ENCODE measurements at places on chromosomes 2 and 18.

DNA sequence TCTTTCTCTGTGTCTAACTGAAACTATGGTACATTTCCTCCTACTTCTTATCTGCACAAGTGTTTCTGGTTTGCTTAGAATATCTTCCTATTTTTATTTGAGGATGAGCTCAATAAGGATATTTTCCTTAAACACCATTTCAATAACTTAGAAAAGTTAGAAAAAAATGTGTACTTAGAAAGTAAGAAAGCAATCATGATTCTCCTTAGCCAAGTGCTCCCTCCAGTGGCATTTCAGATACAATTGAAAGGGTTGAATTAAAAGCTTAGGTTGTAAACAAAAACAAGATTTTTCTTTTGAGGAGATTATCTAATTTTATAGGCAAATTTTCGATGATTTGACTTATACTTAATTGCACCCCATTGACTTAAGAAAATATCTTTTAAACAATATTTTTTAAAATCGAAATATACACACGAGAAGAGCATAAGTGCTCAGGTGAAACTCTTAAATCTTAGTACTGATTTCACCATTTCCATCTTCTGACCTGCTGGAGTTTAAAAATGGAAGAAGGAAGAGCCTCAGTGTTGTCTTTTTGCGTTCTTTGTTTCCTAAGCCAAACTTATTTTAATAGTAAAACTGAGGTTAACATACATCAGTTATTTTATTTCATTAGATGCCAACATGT is 26.9 kb downstream of the C18orf63 start:
- no peak for DNase-seq

- no peak for DNase-seq
Observed at GRCh38 chr2:236657801-236658200, 88.2 kb downstream of the ACKR3 start.

DNA sequence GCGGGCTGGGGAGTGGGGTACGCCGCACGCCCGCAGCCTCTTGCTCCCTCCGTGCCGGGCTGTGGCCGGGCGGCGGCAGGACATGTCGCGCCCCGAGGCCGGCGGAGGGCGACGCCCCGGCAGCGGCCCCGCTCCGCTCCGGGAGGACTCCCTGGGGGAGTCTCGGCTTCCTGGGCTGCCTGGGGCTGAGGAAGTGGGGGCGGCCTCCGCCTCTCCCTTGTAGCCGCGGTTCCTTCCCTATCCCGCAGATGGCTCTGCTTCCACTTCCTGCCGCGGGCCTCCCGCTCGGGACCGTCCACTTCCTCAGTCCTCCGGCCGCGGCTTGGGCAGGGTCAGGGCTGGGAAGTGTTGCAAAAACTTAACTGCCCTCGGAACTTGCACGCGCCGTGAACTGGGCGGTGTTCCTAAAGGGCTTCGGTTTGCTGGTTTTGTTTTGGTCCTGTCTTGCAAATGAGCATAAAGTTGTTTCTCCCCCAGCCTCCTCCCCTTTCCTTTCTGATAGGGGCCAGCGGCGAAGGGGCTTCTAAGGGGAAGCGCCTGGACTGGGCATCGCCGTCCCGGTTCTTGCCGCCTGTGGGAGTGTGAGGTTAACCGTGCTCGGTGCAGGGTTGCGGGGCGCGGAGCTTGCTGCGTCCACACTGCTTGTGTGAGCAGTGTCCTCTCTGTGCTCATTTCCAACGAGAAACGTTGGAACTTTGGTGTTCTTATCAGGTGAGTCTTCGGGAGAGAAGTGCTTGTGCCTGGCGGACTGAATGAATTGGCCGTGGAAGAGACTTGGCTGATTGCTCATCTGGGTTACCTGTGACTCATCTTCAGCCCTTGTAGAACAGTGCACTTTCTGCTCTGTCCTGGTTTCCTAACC is 600 bp downstream of the RALB start:
- peak; percentile 89 for DNase-seq

DNA sequence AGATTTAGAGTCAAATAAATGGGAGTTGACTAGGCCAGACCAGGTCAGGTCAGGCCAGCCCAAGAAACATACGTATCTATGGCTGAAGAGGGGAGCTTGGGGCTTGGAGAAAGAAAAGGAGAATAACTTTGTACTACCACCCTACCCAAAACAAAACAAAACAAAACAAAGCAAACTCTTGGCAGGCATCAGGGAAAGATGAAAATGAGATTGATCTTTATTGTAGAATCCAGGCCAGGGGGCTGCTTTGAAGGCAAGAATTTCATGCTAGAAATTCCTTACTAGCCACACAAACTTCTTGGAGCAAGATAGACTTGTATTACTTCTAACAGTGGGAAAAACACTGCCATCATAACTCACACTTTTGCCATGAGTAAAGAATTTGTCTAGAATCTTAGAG is 26.2 kb downstream of the QPCT start:
- no peak for DNase-seq

DNA sequence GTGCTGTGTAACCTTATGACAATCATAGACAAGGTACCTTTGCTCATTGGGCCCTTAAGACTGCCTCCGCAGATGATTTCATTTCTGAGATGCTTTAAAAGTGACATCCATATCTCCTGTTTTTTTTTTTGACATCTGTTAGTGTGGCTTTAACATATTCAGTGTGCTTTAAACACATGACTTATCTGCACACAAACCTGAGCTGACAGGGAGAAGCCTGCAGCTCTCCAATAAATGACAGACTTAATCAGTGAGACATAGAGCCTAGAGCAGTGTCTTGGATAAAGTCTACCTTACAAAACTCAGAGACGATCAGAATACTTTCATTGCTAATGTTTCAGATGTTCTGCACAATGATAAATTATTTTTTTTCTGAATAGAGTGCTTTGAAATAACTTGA is 130.7 kb downstream of the UBE2E3 start:
- DNase-seq = peak; percentile 18

- DNase-seq = no peak
Observed at GRCh38 chr2:32614084-32614483, 13.8 kb upstream of the TTC27 start.

GRCh38 chr18:35326695-35327387 is 17.4 kb downstream of the ZNF24 start:
- DNase-seq = no peak

DNA sequence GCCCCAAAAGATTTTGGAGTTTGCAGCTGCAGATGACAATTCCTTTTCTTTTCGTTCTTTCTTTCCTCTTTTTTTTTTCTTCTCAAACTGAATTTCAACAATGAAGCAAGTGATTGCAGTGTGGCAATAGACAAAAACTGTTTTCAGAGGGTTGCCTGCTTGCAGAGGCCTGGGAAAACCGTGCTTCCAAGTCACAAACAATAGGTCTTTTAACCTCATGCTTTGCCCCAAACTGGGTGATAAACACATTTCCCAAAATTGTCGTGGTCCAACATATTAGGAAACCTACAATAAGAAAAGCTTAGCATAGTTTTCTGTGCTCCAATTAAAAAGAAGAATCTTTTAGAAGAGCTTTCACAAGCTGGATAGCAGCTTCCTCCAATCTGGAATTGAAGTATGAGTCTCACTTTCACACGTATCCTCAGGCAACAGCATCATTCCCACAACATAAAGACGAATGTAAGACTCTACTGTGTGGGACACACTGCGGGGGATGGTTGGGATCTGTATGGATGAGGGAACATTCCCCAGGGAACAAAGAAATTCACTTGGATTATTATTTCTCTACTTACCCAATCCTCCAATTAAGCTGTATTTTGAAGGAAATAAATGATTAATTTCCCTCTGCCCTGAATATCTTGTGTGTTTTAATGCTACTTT is 656.1 kb downstream of the RNF144A start:
- no peak for DNase-seq

DNA sequence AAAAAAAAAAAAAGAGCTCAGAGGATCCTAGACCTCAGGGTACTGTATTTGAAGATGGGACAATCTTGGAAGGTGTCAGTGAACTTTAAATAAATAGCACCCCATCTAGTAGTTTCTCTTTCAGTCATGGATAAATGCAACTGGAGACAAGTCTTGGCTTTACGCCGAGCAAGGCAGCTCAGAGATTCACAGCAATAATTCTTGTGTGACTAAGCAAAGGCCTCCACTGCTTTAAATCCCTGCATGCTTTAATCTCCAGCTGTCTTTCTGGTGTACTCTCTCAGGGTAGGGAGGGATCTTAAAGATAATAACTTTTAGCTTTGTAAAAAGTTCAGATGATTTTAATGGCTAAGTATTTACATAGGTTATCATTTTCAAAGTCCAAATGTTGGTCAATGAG is 36.3 kb downstream of the NRXN1 start:
- DNase-seq = no peak

DNA sequence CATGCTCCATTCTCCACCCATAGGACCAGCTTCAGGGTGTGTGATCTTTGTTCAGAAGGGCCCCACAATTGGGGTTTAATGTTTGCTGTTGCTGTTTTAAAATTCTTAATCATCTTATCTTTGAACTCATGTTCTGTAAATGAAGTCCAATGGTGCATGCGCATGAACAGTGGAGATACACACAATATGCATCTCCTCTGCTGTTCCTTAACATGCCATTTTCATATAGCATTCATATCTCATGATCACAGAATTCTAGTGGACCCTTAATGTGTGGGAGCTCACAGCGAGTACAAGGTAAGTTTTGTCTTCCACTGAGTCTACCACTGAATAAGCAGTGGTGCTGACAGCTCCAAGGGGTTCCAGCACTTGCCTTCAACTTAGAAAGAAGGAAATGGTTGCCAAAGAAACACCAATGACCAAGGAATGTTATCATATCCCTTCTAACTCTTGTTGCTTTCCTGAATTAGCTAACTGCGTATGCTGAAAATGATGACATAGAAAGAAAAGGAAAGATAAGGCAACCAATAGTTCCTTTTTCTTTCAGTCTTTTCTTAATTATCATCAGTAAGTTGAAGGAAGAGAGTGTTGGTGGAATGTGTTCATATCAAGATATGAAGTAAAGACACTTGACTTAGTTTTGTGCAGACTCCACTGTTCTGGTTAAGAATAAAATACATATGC is 258.9 kb upstream of the FBXO11 start:
- no peak for DNase-seq

GRCh38 chr2:24763843-24764242 is 29.3 kb downstream of the PTRHD1 start:
- DNase-seq = no peak

GRCh38 chr2:186187854-186188253 is 298.2 kb upstream of the ZC3H15 start:
- no peak for DNase-seq

GRCh38 chr18:73791081-73791480 is 356.6 kb downstream of the FBXO15 start:
- DNase-seq = no peak

DNA sequence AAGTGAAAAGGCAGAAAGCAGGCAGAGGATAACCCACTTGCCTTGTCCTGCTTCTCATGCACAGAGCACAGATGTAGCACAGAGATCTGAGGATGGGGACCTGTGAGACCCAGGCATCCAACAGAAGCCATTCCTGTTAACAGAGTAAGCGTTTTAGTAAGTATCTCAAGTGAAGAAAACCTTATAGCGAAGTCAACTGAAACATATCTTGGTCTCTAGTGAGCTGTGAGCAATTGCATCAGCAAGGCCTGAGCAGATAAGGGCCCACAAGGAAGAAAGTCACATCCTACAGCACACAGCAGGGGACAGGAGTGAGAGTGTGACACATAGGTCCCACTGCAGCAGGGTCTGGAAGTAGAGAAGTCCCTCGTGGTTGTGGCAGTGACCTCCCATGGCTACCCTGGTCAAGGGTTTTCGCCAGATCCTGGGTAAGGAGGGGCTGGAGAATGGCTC is 248.7 kb upstream of the TNP1 start:
- DNase-seq = peak; percentile 30

DNA sequence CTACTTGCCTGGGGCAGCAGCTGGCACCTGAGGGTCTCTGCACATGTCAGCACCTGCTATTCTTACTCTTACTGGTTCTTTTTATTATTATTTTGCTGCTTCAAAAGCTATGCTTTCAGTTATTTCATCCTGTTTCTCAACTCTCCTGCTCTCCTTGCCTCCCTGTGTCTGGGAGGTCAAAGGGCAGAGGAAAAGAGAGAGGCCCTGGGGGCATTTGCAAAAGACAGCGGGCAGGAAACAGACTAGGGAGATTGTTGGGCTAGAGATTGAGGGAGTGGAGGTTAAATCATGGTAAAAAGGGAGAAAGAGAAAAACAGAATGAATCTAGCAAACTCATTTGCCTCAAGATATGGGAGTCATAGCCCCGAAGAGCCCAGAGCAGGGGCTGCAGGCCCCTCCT is 21.1 kb upstream of the RPL31 start:
- DNase-seq = no peak

DNA sequence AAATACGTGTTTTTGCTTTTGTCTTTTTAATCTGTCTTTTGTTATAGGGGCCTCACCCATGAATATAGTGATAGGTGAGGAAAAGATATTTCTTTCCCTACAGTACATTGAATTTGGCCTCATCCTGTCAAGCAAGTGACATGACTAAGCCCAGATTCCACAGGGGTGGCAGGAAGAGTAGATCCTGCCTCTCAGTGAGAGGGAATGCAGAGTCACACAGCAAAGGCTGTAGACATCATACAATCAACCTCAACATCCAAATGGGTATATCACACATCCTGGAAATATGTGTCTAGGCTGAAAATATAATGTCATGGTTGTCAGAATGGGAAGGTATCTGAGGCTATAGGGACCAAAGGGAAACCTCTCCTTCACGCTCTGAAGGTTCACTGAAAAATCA is 269.6 kb downstream of the CDH20 start:
- no peak for DNase-seq

DNA sequence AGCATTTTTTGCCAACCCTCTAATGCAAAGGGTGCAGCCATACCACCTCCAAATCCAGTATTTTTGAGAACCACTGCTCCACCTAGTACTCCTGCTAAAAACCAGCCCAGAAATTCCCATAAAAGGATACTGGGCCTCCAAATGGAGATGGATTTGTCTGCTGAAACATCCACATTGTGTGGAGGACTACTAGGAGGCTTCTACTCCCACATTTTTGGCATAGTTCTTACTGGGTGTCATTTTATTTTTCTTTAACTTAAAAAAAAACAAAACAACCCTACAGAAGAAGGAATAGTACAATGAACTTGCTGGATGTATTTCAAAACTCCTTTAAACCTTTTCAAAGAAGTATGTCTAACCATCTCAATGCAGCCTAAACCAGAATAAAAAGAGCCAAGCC is 219.2 kb downstream of the SRBD1 start:
- no peak for DNase-seq

- DNase-seq = no peak
Observed at GRCh38 chr2:19116918-19117317, 241.5 kb downstream of the OSR1 start.

- no peak for DNase-seq
Observed at GRCh38 chr2:29492701-29493100, 377.5 kb downstream of the CLIP4 start.

- no peak for DNase-seq
Observed at GRCh38 chr18:23234619-23235018, 99.3 kb downstream of the CABLES1 start.

GRCh38 chr2:54899576-54900200 is 150.6 kb downstream of the RTN4 start:
- peak; percentile 15 for DNase-seq

GRCh38 chr2:36307441-36307840 is 48.1 kb upstream of the CRIM1 start:
- DNase-seq = no peak

- DNase-seq = no peak
Observed at GRCh38 chr2:237221443-237221842, 135.8 kb downstream of the COPS8 start.

GRCh38 chr18:57333940-57334339 is 18.4 kb upstream of the ST8SIA3 start:
- no peak for DNase-seq

GRCh38 chr2:3025261-3025660 is 352.4 kb downstream of the EIPR1 start:
- DNase-seq = no peak

- no peak for DNase-seq
Observed at GRCh38 chr18:22409445-22409844, 8.3 kb downstream of the CTAGE1 start.
